ENCODE measurements at places on chromosomes 4 and X.

DNA sequence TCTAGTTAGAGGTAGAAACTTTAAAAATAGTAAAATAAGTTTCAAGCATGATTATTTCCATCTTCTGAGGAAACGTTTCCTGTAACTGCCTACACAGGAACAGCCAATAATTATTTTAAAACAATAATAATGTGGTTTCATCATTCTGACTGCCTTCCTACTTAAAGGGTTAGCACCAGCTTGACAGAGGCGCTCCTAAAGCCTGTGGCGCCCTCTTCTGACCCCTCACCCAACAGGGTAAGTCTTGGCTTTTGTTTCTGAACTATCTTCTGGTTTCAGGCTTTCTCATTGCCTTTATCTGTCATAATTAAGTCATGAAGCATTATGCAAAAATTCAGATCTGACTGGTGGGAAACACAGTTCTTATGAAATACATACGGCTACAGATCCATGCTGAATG, 96.7 kb downstream of the ITM2A start:
- peak; percentile 46 for DNase-seq

GRCh38 chr4:1458581-1458980, 52.3 kb upstream of the NKX1-1 start:
- no peak for DNase-seq

DNA sequence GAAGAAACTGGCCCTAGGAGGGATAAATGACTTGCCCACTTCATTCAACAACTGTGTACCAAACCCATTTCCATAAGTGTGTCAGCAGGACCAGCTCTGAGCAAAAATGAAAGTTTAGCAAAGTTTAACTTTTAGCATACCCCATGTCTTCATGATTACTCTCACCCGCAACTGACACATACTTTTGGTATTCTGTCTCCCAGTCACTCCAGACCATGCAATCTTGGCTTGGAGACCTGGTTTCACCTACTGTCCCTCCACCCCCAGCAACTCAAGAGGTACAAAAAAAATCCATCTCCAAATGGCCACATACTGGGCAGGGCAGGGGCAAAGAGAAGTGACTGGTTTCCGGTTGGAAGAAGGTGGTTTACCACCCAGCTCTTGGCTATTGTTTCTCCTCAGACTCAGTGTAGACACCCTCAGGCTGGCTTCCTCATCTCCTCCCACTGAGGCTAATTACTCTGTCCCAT, 79.8 kb downstream of the RLIM start:
- DNase-seq = no peak

DNA sequence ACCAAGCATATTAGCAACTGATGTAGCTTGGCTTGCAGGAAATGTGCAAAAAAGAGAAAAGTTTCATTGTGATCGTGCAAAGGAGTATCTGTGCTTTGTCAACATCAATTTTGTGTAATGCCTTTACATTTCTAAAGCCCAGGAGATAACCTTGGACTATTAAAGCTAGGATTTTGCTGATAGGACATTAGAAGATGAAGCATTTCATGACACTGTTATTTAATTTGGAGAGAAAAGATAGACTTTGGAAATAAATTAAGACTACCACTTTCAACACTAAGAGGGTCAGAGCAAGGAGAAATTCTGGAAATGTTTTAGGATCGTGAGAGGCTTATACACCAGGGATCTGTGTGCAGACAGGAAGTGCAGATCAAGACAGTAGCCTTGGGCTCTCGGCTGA, 120.6 kb upstream of the MID1 start:
- no peak for DNase-seq

- no peak for DNase-seq
Measured at GRCh38 chr4:81555489-81555888, 83.8 kb upstream of the RASGEF1B start.

GRCh38 chr4:106707776-106708463, 328.2 kb downstream of the DKK2 start:
- no peak for DNase-seq

GRCh38 chr4:40856840-40857362, 107.1 kb downstream of the NSUN7 start:
- DNase-seq = peak; percentile 42

DNA sequence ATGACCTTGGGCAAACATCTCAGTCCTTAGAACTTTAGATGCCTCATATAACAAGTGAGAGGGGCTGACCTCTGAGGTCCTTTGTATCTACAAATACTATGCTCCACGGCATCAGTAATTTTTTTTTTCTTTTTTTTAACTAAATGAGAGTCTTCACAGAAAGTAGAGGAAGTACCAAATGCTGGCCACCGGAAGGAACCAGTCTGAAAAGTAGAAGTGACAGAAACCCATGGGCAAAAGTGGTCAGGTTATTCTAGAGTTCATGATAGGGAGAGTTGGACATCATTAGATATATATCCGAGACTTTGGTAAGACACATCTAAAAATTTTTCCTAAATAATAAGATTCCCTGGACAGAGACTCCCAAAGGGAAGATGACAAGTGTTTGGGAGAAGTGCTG, 53.7 kb downstream of the COQ2 start:
- no peak for DNase-seq

DNA sequence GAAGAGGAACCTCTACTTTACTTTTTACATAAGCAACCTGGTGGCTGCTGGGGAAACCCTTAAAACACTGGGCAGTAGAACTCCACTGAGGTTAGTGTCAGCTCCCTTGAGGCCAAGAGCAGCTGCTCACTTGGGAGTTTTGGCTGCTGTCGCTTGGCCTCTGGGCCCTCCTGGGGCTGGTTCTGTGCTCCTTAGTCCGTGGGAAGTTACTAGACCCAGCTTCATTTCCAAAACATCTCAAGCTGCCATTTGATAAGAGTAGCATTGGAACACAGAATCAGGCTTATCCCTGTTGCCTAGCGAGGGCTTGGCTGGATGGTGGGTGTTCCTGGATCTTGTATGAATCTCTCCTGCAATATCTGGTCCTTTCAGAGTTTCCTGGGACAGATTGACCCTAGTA, 26.1 kb downstream of the RNF4 start:
- DNase-seq = no peak

DNA sequence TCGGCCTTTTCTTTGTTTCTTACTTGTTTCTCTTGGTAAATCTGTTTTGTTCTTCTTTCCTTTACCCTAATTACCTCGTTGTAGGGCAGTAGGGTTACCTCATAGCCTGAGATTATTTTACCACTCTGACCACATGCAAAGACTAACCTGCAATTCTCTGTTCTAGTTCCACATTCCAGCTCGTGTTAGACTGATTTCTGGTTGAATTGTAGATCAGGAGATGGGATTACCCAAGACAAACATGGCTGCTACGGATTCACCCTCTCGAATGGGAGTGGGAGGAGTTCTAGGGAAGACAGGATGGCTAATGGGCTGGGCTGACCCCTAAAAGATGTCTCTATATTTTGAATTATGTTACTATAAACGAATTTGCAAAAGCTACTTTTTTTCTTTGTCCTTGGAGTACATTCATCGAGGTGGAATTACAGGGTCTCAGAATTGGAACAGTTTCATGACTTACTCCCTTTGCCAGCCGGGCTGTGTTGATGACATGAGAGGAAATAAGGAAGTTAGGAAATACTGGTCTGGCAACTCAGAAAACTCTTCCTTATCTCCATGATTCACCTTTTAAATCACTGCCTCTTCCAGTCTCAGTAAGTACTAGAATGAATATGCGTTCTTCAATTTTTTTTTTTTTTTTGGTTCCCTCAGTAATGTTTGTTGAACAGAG, 36.7 kb upstream of the FBXW7 start:
- DNase-seq = no peak

- no peak for DNase-seq
Measured at GRCh38 chr4:91914176-91914804, 389.5 kb upstream of the GRID2 start.

DNA sequence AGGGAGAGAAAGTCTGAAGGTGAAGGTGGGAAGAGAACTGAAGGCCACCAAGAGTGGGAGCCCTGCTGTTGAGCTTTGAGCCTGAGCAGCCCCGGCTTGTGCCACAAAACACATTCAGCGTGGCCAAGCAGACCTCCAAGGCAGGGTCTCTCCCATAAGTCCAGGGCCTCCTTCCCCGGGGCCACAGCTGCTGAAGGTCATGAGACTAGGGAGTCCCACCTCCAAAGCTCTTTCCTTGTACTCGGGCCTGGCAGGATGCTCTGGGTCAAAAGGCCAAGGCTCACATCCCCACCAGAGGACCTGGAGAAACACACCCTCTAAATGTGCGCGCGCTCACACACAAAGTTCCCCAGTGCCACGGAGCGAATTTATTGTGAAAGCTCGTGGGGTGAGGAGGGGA, 3.5 kb upstream of the ARHGAP4 start:
- no peak for DNase-seq

DNA sequence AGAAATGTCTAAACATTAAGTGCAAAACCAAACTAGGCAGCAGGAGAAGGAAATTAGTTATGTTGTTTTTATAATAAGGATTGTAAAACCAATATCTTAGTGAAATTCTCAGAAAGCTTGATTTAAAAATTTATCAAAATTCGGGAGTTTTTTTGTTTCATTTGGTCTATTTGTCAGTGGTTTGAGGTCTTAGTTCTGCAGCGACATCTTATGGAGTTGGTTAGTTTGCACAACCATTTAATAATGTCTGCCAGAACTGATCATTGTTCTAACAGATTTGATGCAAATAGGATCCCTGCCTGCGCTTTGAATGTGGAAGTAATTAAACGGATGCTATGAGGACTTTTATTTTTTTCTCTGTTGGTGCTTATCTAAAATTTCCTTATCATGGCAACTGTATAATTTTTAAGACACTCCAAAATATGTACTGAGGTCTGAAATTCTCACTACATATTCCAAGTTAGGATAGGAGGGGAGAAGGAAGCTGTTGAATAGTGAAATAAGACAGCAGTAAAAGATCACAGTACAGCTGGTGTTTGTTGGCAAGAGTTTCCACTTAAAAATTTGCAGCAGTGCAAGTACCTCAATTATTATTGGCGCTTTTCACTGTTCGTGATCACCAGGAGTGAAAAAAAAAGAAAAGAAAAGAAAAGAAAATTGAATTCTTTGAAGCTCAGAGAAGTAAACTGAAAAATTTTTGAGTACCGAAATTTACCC, 2521.4 kb downstream of the ARAP2 start:
- no peak for DNase-seq

DNA sequence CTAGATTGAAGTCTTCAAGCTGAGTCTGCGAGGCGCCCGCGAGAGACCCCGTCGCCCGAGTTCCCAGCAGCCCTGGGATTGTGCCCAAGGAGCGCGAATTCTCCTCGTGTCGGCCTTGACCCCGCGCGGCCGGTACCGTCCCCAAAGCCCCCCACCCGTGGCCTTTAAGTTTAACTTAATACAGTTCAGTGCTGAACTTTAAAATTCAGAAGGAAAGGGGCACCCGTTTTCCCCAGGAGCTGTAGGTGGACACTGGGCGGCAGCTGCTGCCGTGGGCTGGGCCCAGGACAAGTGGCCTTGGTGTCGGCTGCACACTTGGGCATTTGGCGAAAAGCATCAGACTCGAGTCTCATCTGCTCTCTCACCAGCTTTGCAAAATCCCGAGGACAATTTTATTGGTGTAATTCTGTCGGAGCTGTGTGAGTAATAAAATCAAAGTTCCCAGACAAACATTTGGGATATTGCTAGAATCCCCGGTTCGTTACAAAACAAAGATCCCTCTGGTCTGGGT, 634 bp downstream of the CWH43 start:
- no peak for DNase-seq

GRCh38 chr4:28822163-28822562, 1898.0 kb upstream of the PCDH7 start:
- DNase-seq = no peak

- no peak for DNase-seq
Measured at GRCh38 chr4:27148211-27148895, 287.7 kb downstream of the STIM2 start.

- DNase-seq = no peak
Measured at GRCh38 chr4:153465615-153466080, 512 bp upstream of the TMEM131L start.

- no peak for DNase-seq
Measured at GRCh38 chr4:102693262-102693850, 67.4 kb downstream of the MANBA start.

GRCh38 chr4:1380368-1381151, 25.7 kb downstream of the NKX1-1 start:
- DNase-seq = no peak

DNA sequence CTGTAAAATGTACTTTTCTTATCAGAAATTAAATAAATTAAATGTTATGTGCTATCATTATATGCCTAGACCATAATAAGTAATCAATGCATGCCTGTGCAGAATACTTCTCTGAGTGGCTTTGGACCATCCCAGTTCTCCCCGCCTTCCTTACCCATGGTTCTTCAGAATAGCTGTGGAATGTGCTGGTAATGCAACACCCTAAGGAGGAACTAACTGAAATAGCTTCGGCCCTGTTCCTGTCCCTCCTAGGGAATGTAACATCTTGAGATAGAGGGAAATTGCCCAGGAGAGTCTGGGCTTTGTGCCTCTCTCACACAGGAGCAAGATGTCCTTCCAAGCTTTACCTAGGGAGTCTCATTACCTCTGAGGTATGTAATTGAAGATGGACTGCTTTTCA, 693.6 kb upstream of the HS3ST1 start:
- no peak for DNase-seq
